ENCODE measurements at places on chromosomes 2 and 18. TPM values are rescaled to one million over a fixed set of nuclear protein-coding genes. Genes with fewer than 3 reads are reported as not detected.

The ACTG2 gene
- total RNA-seq, result 27.5 TPM

The CSRNP3 gene
- total RNA-seq, result 2.9 TPM

The CIB4 gene
- not detected for total RNA-seq

The SERPINB12 gene
- not detected for total RNA-seq

The CD8B gene
- total RNA-seq, result 3.8 TPM

The NYAP2 gene
- total RNA-seq, result not detected
